ENCODE measurements at places on chromosomes 12 and 14.

GRCh38 chr12:54419088-54419887, at the start of gene ITGA5:
TSS of gene ITGA5 (minus strand) at chr12:54419266. CDS start at chr12:54419198, 68 bp downstream.
- DNase-seq: no peak

- no peak for DNase-seq
Measured at GRCh38 chr12:122395319-122395718, 27.1 kb downstream of the CLIP1 start.

DNA sequence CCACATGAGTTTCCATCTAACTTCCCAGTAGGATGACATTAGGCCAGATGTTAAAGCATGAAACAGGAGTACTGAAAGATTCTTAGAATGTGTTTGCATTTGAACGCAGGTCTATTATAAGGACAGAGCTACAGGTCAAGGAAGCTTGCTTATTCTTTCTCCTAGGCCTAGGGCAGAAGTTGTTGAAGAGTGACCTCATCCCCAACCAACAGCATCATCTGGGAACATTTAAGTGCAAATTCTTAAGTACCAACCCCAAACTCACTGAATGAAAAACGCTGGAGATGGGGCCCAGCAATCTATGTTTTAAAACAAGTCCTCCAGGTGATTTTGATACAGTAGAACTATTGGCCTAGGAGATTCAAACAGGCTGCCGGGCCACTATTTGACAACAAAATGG, 52.4 kb downstream of the PAPLN start:
- no peak for DNase-seq

- DNase-seq: no peak
Measured at GRCh38 chr12:5047729-5048128, 4.0 kb downstream of the KCNA5 start.

- DNase-seq: no peak
Measured at GRCh38 chr12:39935275-39935674, 170.6 kb downstream of the SLC2A13 start.

DNA sequence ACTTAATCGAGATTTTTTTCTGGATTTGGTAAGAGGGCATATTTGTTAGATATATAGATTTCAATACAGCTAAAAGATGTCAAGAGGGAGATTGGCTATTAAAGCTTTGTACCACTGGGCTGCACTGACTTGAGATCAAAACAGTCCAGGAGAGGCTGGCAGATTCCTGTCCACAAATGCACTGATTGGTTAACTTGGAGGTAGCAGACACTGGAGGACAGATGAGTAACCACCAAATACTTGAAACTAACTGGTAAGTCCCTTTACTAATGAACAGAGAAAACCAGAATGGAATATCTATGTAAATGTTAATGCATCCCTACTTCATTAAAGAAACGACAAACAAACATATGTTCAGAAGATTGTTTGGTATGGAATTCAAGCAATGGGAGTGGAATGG, 416.6 kb downstream of the LRIG3 start:
- DNase-seq: no peak

GRCh38 chr14:91685600-91685999, 46.3 kb downstream of the CATSPERB start:
- DNase-seq: no peak

DNA sequence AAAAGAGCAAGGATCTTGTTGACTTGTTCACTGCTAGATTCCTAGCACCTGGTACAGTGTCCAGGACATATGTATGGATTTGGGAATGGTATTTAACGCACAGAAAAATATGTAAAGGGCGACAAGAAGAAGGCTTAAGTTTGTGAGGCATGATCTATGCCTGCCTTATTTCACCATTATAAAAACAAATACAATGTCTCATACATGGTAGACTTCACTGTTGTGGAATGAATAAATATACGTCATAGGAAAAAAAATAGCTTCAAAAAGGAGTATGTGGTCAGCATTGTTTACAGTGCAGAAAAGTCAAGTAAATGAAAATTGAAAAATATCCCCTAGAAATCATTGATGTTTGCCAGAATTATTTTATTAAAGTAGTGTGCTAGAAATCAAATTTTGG, 30.0 kb downstream of the HCFC2 start:
- DNase-seq: no peak

DNA sequence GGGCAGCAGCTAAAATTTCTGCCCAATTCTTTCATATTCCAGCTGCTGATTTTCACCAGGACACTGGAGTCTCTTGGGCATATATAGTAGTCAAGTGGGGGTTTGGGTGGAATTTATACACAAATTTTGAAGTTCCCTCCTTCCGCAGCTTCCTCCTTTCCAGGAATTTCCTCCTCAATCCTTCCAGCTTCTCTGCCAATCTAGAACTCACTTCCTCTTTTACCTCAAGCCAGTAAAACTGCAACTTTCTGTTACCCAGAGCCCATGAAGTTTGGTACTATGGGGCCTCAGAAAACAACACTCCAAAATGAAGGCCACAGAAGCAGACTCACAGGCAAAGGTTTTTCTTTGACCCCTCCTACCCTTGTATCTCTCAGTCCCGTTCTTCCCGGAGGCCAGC, 51.7 kb upstream of the G2E3 start:
- DNase-seq: no peak

DNA sequence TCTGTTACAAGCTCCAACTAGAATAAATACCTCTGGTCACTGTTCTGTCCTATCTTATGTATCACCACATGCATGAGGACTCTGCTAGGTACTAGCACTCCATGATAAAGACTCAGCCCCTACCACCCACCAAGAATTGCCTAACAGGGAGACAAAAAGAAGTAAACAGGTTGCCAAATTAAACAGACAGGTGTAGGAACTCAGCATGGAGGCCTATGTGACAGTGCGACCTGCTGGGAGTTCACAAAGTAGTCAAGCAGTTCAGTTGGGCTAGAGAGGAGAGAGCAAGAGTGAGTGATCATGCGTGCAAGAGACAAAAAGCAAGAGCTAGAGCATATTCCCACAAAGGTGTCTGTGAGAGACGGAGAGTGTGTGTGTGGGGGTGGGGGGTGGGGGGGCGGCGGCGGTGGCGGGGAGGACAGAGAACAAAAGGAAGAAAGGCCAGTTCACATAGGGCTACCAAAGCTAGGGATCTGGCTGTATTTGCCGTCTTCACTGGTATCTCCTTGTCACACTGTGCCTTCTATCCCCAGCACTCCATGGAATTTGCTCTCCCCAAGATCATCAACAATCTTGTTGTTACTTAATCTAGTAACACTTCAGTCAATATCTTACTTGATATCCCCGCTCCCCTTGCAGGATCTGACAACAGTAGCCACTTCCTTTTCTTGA, 81.2 kb downstream of the SPPL3 start:
- no peak for DNase-seq

All from dorsolateral prefrontal cortex (tissue), 122 donors.